GM12892 (cell line): ENCODE measurements at places on chromosomes 2 and 18.

GRCh38 chr2:206160125-206160806 is 571 bp downstream of the EEF1B2 start:
- DNase-seq = peak; percentile 52

- no peak for DNase-seq
Measured at GRCh38 chr2:198325359-198325758, 521.0 kb downstream of the PLCL1 start.

GRCh38 chr2:160293391-160294091 is 93.5 kb upstream of the ITGB6 start:
- no peak for DNase-seq

DNA sequence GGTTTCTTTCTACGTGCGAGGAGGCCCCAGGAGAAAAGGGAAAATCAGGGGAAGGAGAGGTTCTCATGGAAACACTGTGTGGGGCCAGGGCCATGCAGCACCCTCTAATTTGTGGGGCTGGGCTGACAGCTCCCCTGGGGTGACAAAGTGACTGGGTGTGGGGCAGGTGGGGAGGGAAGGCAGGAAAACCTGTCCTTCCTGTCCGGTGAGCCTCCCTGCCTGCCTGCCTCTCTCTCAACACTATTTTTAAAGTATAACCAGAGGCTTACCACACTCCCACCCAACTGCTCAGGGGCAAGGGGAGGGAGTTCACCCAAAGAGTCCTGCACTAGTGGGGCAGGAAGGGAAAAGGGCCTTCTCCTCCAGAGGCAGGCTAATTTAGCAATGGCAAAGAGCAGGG is 10.5 kb upstream of the EPAS1 start:
- DNase-seq = no peak

DNA sequence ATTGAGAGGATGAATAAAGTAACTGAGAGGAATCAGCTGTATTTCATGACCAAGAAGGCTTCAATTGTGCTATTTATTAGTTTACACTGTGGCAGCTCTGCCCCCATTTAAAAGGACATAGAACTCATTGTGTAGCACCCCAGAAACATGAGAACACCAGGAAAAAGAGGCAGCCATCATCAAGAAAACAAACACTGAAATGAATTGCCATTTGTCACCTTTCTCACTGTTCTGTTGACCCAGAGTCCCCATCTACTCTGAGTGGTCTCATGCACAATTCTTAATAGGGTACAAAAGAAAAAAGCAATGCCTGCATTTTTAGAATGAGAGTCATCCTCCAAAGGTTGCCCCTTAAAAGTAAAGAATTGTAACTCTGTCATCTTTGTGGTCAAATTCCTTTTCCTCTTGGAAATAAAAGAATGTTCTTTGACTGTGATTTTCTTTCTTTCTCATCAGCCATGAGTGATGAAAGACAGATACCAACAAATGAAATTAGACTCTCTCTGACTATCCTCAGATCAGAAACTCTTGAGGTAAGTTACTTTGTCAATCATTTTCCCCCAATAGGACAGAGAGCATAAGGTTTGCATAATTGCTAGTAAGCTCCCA is 1941.9 kb upstream of the PIK3C3 start:
- DNase-seq = no peak
